ENCODE measurements at places on chromosomes 11 and 22.

GRCh38 chr11:118912742-118913410 is 12.8 kb downstream of the BCL9L start:
- no peak for DNase-seq

- DNase-seq: no peak
These were observed 37.9 kb downstream of the TMPRSS5 start for GRCh38 chr11:113668255-113668654.

DNA sequence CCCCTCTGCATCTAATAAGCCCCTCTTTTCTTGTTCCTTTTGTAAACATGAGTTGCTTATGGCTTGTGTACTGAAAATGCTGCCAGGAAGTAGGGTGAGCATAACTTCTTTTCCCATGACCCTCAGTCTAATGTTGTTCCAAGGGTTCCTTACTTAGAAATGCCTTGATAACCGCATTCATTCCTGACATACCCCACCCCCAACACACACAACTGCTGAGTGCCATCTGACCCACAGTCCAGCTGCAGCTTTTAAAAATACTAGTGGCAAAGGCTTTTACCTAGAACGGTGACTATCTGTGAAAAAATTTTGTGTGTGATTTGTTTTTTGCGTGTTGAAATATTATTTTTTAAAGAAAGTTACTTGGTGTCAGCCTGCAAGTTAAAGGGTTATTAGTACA is 52.6 kb downstream of the ARHGAP42 start:
- no peak for DNase-seq

DNA sequence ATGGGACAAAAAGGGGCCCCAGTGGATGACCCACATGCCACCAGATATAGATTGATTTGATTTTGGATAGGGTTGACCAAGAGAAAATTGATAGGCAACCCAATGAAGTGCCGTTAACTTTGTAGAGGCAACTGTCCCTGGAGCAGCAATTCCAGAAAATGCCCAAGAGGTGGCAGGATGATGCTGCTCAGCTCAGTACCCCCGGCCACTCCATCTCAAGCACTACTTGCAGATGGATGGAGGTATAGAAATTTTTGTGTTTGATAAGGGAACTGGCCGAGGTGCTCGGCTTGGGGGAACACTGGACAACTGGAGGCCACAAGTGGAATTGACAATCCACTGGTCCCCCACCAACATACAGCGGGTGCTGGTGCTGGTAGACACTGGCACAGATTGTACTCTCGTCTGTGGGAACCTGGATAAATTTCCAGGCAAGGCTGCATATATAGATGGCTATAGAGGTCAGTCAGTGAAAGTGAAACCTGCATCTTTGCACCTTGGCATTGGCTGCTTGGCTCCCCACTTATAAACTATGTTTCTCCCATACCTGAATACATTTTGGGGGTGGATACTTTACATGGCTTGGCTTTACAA is 86.3 kb downstream of the CCDC83 start:
- no peak for DNase-seq

DNA sequence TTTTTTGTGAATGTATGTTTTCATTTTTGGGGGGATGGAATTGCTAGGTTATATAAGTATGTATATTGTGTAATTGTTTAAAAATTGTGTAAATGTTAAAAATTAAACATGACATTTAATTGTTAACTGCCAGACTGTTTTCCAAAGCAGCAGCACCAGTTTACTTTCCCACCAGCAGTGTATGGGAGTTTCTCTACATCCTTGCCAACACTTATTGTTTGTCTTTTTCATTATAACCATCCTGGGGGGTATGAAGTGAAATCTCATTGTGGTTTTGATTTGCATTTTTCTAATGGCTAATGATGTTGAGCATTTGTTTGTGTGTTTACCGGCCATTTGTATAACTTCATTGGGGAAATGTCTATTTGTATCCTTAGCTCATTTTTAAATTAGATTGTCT is 31.7 kb upstream of the RRAS2 start:
- DNase-seq: no peak

GRCh38 chr11:130394615-130395014 is 33.8 kb downstream of the ADAMTS8 start:
- DNase-seq: no peak

DNA sequence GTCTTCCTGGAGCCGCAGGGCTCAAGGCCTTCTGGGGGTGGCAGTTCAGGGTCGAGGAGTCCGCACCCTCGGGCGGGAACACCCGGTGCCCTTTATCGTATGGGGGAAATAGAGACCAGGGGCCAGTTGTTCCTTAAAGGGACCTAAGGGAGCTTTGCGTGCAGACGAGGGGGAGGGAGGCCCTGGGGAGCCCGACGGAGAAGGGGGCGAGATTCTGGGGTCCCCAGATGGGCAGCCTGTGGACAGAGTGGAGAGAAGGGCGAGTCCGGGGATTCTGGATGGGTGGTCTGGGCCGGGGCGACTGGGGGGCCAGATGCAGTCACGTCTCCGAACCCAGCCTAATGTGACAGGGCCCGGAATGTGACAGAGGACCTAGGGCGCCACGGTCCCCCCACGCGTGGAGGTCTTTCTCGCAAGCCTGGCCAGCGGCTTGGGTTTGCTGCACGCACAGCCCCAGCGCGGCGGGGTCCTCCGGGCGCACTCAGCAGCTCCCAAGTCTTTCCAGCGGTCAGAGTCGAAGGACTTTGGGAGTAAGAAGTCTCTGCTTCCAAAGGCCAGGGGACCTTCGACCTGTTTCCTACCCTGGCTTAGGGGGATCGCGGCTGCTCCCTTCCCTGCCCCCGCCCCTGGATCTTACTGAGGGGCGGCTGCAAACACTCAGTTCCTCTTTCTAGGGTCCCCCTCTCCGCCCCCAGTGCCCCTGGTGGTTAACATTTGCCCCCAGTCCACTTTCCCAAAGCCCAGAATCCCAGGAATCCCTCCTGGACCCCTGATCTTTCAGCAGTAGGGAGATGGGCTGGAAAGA is 547 bp downstream of the TUBA8 start:
- no peak for DNase-seq

- no peak for DNase-seq
These were observed 31.8 kb upstream of the SLC35C1 start for GRCh38 chr11:45772986-45773785.

GRCh38 chr11:99316776-99317520 is 296.2 kb downstream of the CNTN5 start:
- DNase-seq: no peak

DNA sequence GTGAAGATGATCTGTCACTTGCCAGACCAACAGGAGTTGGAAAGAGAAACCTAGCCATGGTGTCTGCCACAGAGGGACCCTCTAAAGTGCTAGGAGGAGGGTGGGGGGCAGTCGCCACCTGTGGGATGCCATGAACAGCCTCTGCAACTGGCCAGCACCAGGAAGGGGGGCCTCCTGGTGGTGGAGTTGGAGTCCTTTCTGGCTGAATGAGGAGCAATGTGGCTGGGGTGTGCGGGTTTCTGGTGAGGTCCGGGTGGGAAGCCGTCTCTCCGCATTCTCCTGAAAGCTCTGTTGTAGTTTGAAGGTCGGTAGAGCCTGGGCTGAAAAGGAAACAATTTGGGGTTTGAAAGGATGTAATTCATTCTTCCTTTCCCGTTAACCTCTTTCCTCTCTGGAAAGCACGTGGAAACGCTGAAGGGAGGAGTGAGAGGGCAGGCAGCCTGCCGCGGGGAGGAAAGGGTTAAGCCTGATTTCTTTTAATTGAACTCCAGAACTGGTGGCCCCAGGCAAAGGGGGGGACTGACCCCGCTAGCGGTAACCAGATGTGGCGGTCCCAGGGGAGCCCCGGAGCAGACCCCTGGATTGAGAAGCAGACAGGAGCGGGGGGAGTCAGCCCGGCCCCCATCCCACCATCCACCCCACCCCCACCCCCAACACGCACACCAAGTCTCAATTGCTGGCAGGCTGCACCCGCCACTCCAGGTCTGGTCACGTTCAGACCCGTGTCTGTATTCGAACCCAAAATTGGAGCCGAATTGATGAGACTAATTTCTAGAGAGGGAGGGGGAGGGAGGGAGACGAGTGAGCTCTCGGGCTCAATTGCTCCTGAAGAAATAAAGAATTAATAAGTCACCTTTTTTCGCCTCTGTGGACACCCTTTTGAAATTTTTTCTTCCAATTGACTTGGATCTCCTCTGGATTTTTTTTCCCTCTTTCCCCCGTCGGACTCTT is 1.8 kb upstream of the FLI1 start:
- no peak for DNase-seq

- DNase-seq: no peak
These were observed 253.9 kb downstream of the LARGE1 start for GRCh38 chr22:33666279-33666960.

DNA sequence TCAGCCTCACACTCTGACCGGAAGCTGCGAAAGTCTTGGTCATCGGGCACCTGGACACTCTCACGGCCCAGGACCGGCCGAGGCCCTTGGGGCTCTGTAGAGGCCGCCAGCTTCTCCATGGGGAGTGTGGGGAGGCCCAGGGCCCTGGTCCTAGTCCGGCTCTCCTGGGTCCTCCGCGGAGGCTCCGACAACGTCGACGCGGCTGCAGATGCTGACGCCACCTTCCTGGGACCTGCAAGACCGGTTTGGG is 12.9 kb downstream of the STARD10 start:
- no peak for DNase-seq

- DNase-seq: no peak
These were observed 29.4 kb downstream of the DAGLA start for GRCh38 chr11:61709572-61709971.

DNA sequence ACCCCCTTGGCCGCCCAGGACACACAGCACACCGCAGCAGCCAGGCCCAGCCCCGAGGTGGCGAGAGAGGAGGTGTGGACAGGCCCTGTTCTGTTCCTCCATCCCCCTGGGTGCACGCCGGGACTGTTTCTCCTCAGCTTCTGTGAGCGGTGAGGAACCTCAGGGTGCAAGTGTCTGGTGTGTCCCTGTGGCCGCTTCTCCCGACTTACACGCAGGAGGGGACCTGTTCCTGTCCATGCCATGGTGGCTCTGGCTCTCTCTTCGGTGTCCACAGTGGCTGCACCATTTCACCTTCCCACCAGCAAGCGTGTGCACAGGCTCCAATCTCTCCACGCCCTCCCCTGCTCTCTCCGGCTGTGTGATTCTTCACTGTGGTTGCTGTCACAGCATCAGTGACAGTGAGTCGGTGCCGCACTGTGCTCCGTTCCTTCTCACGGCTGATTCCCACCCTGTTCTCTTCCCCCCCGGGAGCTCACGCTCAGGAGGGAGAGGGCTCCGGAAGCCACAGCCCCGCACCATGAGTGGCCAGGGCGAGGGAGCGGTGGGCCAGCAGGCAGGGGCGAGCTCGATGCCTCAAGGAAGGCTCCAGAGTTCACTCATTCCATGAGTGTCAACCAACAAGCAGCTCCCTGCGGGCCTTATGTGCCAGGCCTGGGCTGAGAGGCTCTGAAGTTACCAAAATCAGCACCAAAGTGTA is 18.6 kb upstream of the WNT7B start:
- no peak for DNase-seq

- DNase-seq: no peak
These were observed 90.4 kb downstream of the RBFOX2 start for GRCh38 chr22:35938226-35938625.

- DNase-seq: no peak
These were observed 102.7 kb downstream of the FEZ1 start for GRCh38 chr11:125393331-125393730.

- no peak for DNase-seq
These were observed 5.3 kb upstream of the GNAZ start for GRCh38 chr22:23065069-23065451.

DNA sequence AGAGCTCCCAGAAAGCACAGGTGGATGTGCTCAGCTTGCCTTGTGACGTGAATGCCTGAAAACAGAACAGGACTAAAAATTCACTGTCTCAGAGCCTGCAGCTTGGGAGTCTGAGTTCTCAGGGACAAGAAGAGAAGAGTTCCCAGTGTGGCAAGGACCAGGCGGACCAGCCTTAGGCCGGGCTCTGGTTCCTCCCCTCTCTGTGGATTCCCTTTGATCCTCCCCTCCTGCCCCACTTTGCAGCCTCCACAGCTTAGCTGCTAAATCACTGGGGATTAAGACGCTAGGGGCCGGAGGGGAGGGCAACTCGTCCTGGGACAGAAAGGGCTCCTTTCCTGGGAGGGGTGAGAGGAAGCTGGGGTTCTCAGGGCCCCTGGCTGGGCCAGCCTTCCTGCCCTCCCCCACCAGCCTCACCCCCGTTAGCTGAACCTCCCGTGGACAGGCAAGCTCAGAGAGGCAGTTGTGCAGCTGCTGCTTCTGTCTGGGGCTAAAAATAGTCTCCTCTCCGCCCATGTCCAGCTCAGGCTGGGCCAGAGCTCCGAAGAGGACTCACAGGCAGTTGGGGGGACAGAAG is 29.9 kb upstream of the JAM3 start:
- no peak for DNase-seq

DNA sequence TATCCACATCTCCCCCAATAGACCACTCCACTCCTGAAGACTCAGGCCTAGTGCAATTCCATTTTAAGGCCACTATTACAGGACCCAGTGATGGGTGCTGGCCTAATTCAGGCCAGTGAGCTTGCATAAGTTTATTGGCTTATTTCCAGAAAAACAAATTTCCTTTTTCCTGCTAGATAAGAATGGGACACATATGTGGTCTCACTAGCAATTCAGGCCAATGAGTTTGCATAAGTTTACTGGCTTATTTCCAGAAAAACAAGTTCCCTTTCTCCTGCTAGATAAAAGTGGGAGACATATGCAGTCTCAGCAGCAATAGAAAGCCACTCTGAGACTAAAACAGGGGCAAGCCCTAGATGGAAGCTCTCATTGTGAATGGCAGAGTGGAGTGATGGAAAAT is 22.4 kb downstream of the ADM start:
- no peak for DNase-seq

DNA sequence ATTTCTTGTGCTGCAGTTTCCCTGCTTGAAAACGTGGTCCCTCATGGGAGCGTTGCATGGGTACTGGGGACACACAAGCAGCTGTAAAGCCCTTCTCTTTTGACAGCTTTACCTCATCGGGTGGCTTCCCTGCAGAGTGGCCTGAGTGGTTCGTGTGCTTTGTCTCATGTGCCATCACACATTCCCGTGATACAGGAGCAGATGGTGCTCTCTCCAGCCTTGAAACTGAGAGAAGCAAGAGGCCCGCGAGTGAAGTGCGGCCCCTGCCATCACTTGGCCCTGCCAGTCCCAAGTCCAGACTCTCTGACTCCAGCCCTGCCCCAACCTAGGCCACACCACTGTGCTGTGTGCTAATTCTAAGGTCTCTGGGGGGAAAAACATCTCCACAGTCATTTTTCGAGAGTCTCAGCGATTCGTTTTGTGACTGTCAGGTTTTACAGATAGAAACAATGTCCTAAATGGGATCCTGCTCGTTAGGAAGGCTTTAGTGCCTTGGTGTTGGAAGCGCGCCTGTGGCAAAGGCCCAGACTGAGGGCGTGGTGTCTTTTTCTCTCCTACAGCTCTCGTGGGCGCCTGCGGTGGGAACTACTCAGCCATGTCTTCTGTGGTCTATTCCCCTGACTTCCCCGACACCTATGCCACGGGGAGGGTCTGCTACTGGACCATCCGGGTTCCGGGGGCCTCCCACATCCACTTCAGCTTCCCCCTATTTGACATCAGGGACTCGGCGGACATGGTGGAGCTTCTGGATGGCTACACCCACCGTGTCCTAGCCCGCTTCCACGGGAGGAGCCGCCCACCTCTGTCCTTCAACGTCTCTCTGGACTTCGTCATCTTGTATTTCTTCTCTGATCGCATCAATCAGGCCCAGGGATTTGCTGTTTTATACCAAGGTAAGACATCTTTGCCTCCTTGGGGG is 64.2 kb downstream of the KREMEN1 start:
- no peak for DNase-seq
